ENCODE measurements at places on chromosomes 1 and 21.

DNA sequence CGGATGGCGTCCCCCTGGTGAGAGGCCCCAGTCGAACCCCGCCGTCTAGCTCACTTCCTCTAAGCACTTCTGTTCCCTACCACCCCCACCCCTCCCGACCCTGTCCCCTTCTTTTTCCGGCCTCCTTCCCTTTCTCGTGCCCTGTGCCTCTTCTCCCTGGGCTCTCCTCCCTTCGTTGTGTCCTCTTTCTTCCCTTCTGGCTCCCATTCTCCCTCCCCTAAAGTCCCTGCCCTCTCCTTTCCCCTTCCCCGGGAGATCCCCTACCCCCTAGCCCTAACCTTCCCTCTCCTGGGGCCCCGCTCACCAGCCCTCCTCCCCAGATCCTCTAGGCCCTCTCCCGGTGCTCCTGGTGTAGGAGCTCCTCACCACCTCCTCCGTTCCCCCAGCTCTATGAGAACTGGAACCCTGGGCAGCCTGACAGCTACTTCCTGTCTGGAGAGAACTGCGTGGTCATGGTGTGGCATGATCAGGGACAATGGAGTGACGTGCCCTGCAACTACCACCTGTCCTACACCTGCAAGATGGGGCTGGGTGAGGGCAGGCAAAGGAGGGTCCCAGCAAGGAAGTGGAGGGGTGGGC, 15.9 kb downstream of the BCAN start:
- no peak for DNase-seq

DNA sequence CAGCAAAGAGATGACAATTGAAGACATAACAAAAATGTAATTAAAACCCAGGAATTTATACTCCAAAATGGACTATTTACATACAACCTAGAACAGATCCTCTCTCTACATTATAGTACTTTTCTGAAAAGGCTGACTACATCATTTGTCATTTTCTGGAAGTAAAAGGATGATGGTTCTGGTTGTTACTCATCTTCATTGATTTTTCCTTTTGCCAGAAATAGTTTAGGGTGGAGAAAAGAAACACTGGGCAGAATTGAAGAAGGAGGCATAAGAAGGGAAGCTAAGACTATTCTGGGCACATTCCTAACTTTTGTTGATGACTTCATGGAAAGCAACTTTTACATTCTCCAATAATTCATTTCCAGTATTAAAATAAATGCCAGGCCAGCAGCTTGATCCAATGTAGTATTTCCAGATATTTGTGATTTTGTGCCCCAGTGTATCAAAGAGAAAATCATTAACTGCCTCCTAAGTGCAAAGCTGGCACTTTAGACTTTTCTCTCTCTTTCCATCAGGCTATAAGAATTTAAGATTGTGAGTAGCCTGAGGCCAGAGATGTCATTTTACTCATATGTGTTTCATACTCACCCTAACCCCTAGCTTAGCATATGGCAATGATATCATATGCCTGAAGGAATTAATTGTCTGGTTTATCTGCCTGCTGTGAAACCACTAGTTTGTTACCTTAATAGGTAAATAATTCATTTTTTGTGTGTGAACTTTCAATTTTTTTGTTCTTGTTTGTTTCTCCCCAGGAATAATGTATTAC, 369.5 kb upstream of the LYPLAL1 start:
- DNase-seq = no peak

DNA sequence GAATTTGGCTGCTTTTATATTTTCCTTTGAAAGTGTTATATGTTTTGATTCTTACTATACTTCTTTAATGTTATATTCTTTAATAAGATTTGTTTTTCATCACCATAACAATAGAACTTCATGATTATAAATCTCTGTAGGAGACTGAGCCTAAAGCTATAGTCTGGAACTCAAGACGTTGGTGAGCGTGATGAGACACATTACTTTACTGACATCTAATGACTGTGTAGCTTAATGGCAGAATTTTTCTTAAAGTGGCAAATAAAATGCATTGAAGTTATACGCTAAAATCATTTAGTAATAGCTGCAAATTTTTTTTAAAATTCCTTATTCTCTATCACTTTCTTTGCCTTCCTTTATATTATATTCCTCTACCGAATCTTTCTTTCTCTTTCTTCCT, 56.1 kb upstream of the HAO2 start:
- no peak for DNase-seq

DNA sequence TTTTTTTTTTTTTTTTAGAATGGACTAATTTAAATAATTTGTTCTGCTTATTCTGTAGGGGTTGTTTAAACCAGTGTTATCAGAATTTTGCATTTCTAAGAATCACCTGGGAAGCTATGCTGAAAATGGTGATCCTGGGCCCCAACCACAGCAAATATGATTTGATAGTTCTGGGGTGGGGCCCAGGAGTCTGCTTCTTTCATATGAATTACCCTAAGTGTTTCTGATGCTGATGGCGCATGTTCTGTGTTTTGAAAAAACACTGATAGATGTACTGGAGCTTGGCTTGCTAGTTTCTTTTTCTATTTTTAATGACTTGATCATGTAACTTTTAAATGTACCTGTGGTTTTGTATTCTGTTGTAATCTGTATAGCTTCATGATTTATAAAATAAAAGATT, 89.3 kb downstream of the CDC14A start:
- no peak for DNase-seq

DNA sequence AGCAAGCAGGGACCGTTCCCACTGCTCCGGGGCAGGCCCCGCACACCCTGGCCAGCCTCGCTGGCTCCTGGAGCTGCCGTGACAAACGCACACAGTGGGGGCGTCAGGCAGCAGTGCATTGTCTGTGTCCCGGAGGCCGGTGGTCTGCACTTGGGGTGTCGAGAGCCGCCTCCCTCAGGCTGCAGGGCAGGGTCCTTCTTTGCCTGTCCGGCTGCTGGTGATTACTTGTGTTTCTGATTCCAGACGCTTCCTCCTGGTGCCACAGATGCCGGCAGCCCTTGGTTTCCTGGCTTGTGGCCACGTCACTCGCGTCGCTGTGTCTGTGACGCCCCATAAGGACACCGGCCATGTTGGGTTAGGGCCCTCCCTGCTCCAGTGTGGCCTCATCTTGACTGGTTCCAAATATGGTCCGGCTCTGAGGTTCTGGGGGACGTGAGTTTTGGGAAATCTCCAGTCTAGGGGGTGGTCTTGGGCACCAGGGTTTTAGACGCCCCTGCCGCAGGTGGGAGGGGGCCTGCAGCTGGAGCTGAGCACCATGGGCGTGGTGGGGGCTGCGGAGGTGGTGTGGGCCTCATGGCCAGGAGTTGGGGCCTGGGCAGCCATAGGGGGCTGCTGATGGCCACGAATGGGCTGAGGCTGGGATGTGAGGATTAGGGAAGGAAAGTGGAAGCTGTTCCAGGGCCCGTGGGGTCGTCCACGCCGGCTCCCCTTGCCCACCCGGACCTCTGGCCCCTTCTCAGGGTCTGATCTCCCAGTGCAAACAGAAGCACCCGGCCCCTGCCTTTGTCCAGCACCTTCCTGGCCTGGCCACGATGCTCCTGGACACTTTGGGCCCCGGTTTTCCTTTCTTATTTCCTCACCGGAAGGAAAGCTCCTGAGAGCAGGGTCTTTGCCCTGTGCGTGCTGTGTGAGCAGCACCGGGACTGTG, 41.0 kb downstream of the SLX9 start:
- no peak for DNase-seq

- no peak for DNase-seq
Measured at GRCh38 chr1:72366466-72366865, 84.1 kb upstream of the NEGR1 start.

- DNase-seq = no peak
Measured at GRCh38 chr1:107326824-107327445, 186.1 kb downstream of the NTNG1 start.

- DNase-seq = no peak
Measured at GRCh38 chr1:18807334-18808063, 52.0 kb downstream of the TAS1R2 start.
